ENCODE measurements at places on chromosomes 3 and 15.

- peak; percentile 10 for DNase-seq
Measured at GRCh38 chr15:68816795-68817303, 3.8 kb downstream of the ANP32A start.

DNA sequence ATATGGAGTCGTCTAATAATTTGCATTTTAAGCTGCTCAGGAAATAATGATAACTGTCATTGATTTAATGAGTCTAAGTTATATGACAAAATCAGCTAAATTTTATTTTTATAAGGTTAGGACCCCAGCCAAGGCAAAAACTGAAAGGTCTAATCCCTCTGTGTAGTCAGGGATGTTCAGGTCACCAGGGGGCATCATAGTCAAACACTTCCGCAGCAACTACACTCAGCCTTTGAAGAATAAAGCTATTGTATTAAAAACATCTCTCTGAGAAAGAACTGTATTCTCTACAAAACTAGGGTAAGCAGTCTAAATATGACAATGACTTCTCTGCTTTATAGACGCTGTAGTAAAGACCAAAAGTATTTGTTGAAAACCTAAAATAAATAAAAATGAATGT, 15.0 kb downstream of the INTS14 start:
- DNase-seq = no peak

DNA sequence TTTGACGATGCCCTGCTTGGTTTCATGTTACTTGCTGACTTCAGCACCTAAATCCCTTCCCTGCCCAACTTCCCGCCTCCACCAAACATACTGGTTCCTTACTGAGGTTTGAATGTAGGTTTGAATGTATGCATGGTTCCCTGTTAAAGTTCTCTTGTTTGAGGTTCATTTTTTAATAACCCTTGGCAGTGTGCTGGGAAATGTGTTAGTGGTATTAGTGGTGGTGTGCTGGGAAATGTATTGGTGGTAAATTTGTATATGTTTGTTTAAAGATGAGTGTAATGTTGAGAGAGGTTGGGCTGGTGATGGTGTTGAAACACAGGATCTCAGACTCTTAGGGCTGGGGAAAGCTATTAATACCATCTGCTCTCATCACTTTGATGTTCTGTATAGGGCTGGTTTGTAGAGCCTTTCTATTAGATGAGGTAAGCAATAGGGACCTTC, 392.7 kb downstream of the PTPRG start:
- no peak for DNase-seq

- no peak for DNase-seq
Measured at GRCh38 chr3:41507336-41508062, 308.2 kb downstream of the CTNNB1 start.

GRCh38 chr3:101996832-101997231, 147.5 kb downstream of the NFKBIZ start:
- DNase-seq = no peak

DNA sequence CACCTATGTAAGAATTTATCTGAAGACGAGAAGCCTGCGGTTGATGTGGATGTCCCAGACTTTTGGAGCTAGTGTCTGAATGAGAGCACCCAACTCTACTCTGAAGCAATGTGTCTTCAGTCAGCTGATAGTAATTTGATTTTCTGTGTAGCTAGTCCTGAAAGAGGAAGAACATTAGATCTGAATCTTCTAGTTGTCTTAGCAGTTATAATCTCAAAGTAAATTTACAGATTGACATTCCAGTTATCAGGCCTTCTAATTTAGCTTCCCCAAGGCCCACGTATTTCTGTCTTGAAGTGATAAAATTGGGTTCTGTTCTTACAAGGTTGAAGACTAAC, 1.5 kb downstream of the TCAIM start:
- no peak for DNase-seq

DNA sequence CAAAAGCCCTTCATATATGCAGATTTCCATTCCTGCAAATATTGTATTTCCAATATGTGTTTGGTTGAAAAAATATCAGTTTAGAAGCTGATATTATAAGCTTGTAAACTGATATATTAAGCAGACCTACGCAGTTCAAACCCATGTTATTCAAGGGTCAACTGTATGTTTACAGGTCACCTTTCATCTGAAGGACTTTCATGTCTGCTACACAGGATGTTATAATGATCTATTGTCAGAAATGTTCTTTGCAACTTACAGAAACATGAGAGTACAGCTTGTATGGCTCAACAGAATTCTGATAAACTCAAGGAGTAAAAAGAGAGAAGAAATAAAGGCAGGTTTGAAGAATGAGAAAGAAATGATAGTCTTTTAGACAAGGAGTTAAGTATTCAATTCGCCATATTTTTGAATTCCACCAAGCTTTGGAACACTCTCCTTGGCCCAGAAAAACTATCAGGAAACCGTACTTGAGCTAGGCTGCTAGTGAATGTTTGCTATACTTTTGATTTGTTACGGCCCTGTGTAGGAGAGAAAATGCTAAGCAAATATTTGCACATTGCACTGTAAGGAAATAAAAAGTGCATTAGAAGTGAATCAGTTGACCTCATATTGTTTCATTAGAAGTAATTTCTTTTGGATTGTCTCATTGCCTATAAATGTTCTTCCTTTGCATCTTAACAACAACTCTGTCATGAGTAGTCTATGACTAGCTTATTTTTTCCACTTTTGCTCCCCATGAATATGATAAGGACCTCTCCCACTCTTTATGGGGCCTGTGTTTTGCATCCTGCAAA, 81.2 kb downstream of the NEK11 start:
- no peak for DNase-seq

DNA sequence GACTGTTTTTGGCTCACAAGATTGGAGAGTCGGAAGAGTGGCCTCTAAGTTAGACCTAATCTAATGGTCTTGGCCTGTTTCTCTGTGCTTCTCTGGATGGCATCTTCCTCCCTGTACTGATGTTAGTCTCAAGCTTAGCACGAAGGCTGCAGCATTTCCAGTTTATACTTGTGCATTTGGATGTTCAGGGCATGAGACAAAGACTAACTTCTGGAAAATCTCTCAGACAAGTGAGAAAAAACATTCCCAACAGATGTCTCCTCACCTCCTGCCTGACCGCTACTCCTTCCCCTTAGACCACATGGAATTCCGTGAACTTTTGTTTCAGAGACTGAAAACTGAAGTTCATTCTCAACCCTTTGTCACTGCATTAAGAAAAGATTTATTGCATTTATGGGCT, 410.8 kb upstream of the MCTP2 start:
- no peak for DNase-seq

DNA sequence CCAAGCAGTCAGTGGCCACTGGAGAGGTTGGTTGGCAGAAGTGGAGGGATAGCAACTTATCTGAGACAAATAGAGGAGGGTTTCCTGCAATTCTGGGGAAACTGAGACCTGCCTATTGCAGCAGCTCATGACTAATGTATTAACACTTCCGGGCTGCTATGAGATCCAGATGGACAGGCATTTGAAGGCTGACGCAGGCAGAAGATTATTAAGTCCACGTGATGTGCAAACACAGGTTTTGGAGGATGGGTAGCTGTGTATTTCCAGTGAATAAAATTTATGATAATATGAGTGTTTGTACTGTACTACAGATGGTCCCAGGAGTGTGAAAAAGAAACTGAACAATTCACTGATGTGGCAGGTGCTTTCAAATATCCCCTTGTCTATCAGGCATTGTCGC, 28.5 kb upstream of the CFAP161 start:
- DNase-seq = no peak
